ENCODE measurements at places on chromosomes 3 and 15.

DNA sequence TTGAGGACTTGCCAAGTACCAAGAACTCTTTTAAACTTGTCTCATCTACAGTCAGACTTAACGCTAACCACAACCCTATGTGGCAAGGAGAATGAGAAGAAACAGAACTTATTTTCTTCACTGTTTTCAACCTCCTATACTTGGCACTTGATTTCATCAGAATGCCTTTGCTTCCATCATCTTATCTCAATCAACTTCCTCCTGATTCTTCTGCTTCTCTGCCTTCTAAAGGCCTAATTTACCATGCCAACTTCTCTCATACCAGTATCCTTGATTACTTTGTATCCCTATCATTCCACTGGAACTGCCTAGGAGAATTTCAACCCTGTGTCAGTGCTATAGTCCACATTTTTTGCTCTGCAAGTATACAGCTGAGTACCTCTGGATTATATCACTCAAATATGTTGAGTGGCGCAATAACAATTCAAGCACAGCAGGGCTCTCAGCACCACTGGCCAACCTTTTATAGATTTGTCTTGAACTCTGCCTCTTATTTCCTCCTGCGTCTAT, 413.6 kb downstream of the ROBO1 start:
- no peak for DNase-seq

DNA sequence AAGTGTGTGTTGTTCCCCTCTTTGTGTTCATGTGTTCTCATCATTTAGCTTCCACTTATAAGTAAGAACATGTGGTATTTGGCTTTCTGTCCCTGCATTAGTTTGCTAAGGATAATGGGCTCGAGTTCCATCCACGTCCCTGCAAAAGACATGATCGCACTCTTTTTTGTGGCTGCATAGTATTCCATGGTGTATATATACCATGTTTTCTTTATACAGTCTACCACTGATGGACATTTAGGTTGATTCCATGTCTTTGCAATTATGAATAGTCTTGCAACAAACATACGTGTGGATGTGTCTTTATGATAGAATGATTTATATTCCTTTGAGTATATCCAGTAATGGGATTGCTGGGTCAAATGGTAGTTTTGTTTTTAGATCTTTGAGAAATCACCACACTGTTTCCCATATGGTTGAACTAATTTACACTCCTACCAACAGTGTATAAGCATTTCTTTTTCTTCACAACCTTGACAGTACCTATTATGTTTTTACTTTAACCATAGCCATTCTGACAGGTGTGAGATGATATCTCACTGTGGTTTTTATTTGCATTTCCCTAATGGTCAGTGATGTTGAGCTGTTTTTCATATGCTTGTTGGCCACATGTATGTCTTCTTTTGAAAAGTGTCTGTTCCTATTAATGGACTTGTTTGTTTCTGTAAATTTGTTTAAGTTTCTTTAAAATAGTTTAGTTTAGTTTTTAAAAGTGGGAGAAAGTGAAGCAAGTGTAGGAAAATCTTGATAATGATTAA, 21.9 kb upstream of the SLC30A4 start:
- no peak for DNase-seq

GRCh38 chr15:68494573-68495110, 62.7 kb upstream of the ITGA11 start:
- DNase-seq, result no peak

DNA sequence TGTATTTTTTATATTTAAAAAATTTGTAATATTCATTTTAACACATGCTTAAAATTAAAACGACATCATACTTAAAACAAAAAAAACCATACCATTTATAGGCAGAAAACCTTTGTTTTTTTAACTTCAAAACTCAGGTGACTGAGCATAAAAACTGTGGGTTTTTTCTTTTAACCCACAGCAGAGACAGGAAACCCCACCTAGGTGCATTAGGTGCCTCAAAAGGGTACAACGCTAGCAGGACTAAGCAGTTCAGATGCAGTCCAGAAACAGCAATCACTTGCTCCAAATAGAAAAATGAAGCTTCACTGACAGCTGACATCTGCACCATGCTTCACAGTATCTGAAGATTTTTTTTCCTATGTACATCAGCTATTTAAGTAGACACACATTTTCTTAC, 52.3 kb downstream of the GLB1 start:
- no peak for DNase-seq

GRCh38 chr3:172524611-172525010, 1.4 kb upstream of the TNFSF10 start:
- no peak for DNase-seq

GRCh38 chr15:69265347-69265955, 33.3 kb upstream of the PAQR5 start:
- DNase-seq, result no peak

DNA sequence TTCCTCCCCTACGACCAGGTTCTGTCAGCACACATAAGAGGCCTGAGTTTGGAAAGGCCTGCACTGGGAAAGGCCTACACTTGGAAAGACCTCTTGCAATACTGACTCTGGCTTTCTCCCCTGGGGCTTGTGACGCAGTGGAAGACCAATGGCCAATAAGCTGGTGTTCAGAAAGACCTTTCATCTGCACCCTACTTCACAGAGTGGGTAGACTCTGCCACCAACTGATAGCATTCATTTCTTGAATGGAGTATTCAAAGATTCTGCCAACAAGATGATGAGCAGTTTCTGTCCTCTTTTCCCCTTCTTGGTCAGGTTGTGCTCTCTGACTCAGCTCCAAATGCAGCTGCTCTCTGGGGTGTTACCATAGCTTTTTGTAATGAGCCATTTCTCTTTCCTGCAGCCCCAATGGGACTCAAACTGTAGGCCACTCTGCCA, 48.8 kb downstream of the TIPARP start:
- no peak for DNase-seq

DNA sequence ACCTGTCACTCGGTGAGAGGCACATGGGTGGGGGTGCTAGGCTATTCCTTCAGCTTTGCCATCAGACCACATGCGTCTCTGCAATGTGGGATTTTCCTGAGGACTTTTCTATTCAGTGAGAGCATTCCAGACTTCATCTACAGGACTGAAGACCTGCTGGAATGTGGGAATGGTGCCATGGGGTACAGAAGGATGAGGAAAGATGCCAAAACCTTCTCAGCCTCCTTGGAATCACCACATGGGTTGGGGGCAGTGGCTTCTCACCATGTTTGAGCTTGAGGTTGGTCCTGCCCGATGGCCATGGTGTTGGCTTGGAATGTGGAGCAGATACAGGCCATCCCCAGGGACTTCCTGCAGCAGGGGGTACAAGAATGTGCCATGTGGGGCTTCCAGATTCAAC, 80.9 kb upstream of the KLF13 start:
- no peak for DNase-seq

DNA sequence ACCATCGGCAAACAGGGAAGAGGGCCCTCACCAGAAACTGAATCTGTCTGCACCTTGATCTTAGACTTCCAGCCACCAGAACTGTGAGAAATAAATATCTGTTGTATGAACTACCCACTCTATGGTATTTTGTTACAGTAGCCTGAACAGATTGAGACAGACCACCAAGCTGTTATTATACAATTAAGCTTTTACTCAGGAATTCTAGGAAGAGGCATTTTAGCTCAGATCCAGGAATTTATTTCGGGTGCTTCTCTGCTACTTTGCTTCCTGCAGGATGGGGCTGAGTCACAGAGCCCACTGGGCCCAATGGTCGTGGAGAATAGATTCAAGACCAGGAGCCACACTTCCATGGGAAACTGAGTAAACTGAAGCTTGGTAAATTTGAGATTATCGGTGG, 145.5 kb upstream of the PFN2 start:
- DNase-seq, result no peak

- no peak for DNase-seq
Observed at GRCh38 chr3:167487556-167487955, 13.7 kb upstream of the SERPINI2 start.
